NB4 (cell line): ENCODE measurements at places on chromosomes 5 and 9.

GRCh38 chr5:43571237-43571636 is 14.4 kb upstream of the PAIP1 start:
- DNase-seq: no peak

DNA sequence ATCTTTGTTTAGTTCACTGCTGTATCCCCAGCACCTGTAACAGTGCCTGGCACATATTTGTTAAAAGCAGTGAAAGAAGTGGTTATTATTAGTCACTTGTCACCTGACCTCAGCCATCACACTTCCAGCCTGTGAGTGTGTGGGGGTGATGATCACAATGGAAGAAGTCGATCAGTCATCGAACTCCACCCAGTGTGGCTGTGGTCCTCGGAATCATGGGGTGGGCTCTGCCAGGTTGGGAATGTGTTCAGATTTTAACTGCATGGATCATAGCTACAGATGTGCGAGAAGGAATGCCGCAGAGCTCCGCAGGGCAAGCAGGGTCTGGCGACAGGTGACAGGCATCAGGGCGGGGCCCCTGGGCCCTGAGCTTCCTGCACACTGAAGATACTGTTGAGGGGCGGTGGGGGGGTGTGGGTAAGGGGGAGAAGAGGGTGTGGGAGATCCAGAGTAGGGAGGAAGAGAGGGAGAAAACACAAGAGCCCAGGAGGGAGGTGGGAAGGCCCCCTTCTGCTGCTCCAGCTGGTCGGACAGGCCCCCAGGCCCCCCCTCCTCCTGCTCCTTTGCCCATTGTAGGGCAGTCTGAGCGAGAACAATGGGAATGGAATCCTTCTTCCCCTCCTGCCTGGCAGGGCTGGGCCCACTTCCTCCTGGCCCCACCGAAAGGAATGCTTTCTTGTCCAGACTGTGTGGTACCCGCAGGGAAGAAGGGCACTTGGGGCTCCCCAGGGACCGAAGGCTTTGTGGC is 89.6 kb downstream of the SPRY4 start:
- DNase-seq: no peak

DNA sequence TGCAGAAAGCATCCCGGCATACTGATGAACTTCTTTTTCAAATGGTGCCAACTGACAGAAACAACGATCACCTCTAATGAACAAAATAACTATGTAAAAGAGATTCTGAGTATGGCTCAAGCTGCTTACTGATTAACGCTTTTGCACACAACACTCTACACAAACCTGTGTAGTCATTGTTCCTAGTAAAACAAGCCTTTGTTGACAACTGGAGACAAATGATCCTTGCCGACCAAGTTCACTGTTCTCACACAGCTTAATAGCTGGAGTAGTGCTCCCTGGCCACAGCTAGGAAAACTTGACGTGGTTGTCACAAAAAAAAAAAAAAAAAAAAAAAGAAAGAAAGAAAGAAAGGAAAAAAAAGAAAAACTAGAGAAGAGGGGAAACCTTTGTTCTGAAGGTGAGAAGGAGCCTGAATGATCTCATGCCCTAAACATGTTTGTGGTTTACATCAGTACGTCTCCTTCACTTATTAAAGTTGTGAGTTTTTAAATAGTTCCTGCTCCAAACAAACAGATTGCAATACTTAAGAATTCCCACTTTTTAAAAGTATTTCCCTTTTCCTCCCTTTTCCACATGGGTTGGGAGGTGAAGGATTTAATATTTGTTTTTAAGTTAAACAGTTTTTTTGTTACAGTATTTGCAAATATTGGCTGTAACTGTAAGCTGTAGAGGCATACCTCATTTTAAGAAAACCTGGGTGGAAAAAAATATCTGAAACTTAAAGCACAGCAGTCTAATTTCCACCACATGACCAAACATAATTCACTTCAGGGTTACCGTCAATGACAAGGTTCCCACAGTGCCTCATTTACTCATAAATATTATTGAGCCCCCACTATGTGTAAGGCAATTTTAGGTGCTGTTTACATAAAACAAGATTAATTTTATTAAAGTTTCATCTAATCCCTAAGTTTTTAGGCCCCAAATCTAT is 63.7 kb downstream of the GLIS3 start:
- no peak for DNase-seq

GRCh38 chr5:65247594-65247993 is 234.1 kb downstream of the ADAMTS6 start:
- DNase-seq: no peak

DNA sequence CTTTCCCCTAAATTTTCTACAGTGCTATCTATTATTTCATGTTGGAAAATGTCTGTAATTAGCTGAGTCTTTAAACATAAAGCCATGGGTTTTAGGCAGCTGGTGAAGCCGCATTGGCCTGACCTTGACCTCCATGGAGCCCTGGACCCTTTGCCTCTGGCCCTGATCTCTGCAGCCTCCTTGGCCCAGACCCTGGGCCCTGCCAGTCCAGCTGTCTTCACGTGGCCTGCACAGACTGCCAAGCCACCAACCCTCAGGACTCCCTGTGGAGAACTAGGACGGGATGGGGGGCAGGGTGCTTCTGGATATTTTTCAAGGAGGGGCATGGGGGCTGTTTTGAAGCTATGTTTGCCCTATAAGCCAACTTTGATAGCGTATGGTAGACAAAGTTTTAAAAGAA is 29.8 kb upstream of the PPARGC1B start:
- no peak for DNase-seq

DNA sequence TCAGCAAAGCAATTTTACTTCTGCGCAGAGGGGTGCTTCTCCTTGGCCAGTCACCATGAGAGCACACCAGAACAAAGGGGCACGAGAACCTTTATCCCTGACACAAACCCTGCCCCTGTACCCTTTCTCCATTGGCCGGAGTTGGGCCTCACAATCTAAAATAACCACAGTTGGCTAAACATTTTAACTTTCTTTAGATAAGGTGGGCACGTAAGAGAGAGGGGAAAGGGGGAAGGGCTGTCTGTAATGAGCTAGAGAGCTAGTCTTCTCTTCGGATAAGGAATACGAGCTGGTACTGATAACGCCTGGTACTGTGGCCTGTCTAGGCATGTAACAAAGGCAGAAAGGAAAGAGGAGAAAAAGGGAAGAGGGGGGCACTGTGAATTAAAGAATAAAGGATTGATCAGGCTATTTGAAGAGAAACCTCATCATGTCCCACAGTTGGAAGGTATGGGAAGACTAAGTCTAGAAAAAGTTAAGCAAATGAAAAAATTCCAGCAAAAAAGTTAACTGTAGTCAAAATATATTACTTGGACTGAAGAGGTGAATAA is 1.8 kb upstream of the IARS1 start:
- DNase-seq: no peak

DNA sequence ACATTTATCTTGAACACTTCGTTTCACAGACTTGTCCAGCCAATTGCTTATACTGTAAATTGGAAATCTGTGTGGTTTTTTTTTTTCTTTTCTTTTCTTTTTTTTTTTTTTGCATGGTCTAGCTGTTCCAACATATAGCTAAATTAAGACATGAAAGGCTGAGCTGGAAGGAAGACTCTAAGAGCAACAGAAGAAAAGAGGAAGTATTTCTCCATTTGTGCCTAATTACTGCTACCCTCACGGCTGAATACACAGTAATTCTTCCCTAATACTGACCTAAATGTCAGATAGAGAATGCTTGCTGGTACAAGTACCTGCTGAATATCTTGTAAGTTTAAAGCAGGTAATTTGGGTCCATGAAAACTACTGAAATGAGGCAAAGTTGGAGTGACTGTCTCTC is 11.0 kb upstream of the HAPLN1 start:
- DNase-seq: no peak

GRCh38 chr5:34517249-34517648 is 138.9 kb upstream of the RAI14 start:
- no peak for DNase-seq

- peak; percentile 1 for DNase-seq
Measured at GRCh38 chr9:74172874-74173273, 324.3 kb upstream of the RORB start.
